Globus pallidus (tissue), 1 donor: ENCODE measurements at places on chromosomes 5 and 9.

GRCh38 chr5:56735849-56736641, 79.3 kb upstream of the MAP3K1 start:
- DNase-seq: peak; percentile 51

DNA sequence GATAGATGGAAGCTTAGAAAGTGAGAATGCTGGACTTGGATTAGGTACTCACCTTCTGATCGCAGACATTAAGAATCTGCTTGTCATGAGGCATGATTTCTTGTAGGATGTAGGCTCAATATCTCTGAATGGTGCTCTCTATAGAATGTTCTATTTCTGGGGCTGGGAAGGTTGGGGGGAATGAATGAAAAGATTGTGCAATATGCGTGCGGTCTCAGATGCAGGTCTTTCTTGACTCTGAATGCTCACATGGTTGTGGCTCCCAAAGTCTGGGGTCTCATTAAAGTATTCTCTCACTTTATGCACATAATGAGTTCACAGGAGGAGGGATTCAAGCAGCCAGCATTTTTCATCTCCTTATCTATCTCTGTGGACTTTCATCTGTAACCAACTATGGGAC, 482.0 kb upstream of the CD180 start:
- DNase-seq: no peak

GRCh38 chr5:5705010-5705409, 282.5 kb downstream of the ICE1 start:
- DNase-seq: no peak

- DNase-seq: no peak
Observed at GRCh38 chr5:41840251-41840650, 30.0 kb downstream of the OXCT1 start.

DNA sequence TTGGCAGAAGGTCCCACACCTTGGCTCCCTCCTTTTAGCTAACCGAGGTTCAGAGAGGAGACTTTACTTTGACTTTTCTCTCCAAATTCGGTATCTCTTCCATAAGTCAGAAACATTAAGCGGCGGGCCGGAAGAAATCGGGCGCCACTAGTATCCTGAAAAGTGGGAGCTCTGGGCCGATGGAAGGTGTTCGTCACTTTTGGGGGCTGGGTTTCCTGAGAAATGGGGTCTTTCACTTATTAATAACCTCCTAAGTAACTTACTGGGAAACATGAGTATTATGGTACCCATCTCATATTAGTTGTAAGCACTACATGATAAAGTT, 716 bp downstream of the STX17 start:
- no peak for DNase-seq

- DNase-seq: no peak
Observed at GRCh38 chr9:13952906-13953305, 361.0 kb downstream of the NFIB start.

GRCh38 chr5:138573949-138574670, 1.1 kb downstream of the HSPA9 start:
- DNase-seq: no peak

- peak; percentile 7 for DNase-seq
Observed at GRCh38 chr5:138542180-138542955, 668 bp downstream of the ETF1 start.

- no peak for DNase-seq
Observed at GRCh38 chr9:92663951-92664350, 6.0 kb downstream of the IPPK start.

GRCh38 chr5:157384971-157385709, 74.9 kb upstream of the NIPAL4 start:
- no peak for DNase-seq

DNA sequence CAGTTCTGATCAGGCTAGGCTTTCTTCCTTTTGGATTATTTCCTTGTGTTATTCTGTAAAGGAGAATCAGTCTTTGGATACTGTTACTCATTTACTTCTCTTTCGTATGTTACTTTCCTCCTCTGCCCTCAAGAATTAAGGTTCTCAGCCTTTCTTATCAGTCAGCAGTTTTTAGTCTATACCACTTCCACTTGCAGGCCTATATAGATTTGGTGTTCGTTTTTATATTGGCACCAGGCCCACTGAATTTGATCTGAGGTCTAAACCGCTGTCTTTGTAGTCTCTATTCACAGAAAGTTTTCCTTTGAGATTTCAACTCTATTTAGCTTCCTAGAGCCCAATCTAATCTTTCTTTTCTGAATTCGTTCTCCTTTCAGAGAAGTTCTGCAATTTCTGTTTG, 62.8 kb downstream of the ERBIN start:
- DNase-seq: no peak

- no peak for DNase-seq
Observed at GRCh38 chr5:17219469-17219868, 2.0 kb downstream of the BASP1 start.

GRCh38 chr9:120538339-120538738, 41.6 kb downstream of the CDK5RAP2 start:
- DNase-seq: peak; percentile 24

- DNase-seq: no peak
Observed at GRCh38 chr9:37978481-37978864, 74.5 kb upstream of the SLC25A51 start.

DNA sequence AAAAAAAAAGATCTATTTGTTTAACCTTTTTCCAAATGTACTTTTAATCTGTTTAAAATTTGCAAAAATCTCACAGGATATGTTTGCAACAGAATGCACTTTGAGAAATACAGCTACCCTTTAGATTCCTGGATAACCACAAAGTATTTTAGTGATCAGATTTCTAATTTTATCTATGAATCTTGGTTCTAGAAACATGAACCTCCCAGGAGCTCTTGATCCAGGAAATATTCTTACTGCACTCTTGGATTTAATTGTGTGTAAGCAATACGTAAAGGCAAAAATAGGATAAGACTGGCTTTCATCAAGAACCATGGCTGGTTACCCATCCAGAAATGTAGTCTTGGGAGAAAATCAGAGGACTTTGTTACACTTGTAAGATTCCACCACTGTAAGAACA, 1581.8 kb upstream of the WWC1 start:
- DNase-seq: no peak

DNA sequence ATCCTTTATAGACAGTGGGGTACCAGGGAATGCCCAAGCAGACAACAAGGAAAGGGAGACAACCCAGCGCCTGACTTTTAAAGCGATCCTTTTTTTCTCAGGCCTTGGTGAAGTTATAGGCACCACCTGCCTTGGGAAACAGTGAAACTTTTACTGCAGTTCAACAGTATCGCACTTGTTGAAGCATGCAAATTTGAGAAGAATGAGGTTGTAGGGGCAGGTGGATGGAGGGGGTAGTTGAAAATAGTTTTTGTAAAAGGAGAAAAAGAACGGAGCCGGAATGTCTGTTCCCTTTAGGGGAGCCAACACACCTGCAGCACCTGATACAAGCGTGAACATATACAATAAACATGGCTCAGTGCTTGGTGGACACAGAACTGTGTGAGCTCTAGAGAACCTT, 190.2 kb upstream of the NR3C1 start:
- no peak for DNase-seq

- no peak for DNase-seq
Observed at GRCh38 chr9:129497813-129498450, 123.0 kb downstream of the C9orf50 start.

DNA sequence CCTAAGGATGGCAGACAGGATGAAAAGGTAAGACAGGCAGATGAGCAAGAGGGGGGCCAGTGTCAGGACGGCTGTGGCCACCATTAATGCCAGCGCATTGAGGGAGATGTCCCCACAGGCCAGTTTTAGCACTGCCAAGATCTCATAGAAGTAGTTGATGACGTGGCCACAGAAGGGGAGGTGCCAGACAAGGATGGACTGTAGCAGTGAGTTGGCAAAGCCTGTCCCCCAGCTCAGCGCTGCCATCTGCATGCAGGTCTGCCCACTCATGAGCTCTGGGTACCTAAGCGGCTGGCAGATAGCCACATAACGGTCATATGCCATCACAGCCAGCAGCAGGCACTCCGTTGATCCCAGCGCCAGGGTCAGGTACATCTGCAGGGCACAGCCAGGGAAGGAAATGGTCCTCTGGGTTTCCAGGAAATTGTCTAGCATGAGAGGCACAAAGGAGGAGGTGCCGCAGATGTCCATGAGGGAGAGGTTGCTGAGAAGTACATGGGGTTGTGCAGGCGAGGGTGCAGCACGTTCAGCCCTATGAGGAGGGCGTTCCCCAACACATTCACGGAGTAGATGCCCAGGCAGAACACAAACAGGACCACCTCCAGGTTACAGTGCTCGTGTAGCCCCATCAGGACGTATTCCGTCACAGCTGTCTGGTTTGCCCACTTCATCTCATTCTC, 10.8 kb downstream of the OR13J1 start:
- DNase-seq: no peak

GRCh38 chr9:8179381-8180053, 379.9 kb upstream of the DMAC1 start:
- peak; percentile 80 for DNase-seq

DNA sequence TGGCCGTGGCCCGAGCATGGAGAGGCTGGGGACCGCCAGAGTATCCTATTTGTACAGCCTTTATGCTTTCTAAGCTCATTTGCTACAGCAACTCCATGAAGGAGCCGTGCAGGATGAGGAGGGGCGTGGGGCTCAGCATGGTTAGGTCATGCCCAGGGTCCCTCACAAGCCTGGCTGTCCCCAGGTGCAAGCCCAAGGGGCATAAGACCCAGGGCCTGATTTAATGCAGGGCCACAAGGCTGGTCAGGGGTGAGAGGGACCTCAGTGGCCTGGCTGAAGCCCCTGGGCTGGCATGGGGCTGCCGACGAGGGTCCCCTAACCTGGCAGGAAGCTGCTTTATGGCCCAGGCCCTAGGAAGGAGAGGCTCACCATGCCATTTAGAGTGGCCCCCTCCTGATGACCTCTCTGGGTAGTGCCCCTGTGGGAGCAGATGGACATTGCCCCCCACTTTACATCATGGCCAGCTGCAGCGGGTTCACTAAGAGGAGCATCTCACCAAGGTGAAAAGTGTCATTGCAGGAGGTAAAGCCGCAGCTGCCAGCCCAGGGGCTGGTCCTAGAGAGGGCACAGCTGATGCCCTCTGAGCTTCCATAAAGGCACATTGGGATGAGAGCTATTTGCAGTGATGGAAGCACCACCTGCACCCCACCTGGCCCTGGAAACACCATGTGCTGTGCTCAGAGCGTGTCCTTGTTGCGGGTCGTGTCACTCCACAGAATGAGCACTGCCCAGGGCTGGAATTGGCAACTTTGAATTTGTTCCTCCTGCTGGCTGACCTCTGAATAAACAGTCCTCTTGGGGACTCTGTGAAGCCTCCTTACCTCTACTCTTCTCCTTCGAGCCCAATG, 58.9 kb downstream of the ZNF618 start:
- no peak for DNase-seq

GRCh38 chr5:150241298-150242160, 48.0 kb downstream of the CAMK2A start:
- no peak for DNase-seq

DNA sequence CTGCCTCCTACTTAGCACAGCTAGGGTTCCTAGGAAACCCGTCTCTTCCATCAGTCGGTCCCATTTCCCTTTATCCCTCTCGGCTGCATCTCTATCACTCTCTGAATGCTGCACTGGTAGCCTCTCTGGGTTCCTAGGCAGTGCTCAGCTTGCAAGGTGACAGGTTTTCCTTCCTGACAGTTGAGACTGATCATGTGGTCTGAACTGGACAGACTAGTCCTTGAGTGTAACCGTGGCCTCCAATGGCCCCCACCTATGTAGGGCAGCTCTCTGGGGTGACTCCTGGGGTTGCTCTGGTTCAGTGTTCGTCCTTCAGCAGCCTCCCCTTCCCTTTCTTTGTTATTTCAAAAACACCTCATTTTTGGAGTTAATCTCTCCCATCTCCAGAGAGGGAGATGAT, 3.8 kb downstream of the TMEM8B start:
- no peak for DNase-seq

DNA sequence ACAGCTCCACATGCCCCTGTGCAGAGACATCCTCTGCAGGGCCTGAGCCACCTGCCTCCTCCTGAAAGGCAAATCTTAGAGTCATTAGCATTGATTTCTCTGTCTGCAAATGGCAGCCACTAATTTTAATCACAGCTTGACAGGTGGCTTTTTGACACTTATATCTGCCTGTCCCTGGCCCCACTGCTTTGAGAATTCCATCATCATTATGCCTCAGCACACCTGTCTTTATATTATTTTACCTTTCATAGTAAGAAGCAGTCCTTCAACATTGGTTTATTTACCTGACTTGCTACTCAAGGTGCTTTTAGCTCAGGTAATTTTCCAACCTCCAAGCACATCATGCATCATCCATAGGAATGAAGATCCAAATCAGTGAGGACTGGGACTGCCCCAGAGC, 451.3 kb downstream of the MTRR start:
- DNase-seq: no peak

DNA sequence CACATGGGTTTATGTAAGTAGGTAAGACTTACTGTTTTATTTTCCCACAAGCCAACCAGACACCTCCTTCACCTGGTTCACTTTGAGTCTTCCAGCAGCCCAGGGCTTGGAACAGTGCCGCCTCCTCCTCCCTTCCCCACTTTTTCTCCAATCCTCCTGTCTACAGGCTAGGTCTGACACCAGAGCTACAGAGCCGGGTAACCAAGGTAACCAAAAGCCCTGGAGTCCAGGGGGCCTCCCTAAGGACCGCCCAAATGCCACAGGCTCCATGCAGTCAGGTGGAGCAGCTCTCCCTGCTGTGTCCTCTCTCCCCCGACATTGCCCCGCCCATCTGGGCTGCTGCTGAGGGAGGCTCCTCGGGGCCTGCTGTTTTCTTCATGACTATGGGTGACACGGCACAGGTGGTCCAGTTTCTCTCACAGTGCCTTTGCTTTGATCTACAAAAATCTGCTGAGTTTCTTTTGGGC, 138.0 kb upstream of the EFNA5 start:
- DNase-seq: no peak

DNA sequence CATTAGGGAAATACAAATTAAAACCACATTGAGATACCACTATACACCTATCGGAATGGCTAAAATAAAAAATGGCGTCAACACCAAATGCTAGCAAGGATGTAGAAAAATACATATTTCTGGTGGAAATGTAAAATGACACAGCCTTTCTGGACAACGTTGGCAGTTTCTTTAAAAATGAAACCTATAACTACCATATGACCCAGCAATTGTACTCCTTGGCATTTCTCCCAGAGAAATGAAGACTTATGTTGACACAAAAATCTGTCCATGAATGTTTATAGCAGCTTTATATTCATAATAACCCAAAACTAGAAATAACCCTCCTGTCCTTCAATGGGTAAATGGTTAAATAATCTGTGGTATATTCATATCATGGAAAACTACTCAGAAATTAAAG, 188.7 kb upstream of the RAD23B start:
- DNase-seq: no peak

GRCh38 chr5:176447591-176447977, 601 bp upstream of the FAF2 start:
- DNase-seq: no peak

- no peak for DNase-seq
Observed at GRCh38 chr5:51027271-51027670, 356.0 kb upstream of the ISL1 start.

GRCh38 chr9:14616188-14616982, 76.8 kb downstream of the ZDHHC21 start:
- DNase-seq: peak; percentile 43

DNA sequence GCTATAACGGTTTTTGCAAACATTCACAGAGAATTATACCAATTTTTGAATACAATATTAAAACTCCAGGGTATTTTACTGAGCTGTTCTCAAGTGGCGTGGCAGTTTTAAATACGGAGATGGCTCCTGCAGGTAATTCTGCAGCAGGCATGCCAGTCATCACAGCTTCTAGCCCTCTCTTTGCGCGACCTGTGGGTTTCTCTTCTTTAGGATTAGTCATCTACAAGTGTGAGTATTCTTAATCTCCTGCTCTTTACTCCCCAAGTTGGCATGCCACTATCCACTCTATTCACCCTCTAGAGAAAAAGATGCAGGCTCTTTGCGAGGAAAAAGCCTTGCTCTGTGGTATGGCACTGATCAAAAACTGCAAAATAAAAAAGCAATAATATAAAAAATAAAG, 43.9 kb downstream of the ANKRD31 start:
- no peak for DNase-seq
